ENCODE measurements at places on chromosomes 5 and 9.

DNA sequence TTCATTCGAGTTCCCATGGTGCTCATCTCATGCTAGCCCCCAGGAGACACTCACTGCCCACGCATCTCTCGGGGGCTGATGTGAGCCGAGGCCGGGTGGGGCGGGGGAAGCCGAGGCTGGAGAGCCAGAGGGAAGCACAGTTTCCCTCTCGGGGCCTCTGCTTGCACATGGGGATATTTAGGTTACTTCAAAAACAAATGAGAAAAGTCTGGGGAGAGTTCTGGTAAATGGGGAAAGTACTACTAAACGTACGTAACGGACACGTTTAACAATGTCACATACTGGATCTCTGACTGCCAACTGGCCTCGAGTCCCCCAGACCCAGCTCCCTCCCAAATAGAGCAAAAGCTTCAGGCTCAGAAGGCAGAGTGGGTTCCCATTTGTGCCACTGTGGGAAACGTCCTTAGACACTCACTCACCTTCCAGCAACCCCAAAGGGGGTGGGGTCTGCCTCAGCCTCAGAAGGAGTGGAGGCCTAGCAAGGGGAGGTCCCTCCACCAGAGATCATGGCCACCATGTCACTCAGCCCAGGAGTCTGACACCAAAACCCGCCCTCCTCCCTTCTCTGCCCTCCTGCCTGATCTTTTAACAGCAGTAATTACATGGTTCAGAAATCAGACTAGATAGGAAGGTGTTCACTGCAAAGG, 33.8 kb upstream of the NTNG2 start:
- DNase-seq: no peak

DNA sequence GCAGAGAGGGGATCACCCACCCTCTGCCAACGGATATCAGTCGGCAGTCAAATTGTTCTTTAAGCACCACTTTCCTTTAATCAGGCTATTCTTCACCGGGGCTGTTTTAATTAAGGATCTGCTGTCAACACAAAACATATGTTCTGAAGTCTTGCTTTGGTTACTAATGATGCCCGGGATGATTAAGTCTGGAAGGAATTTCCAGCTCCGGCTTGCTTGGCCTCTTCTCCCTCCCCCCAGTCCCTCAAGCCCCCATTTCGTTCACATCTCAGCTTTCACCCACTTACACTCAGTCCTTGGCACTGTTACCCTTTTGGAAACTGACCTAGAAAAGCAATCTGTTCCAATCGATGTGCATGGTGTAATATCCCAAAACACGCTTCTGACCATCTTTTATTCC, 74.7 kb downstream of the MSX2 start:
- DNase-seq: no peak

- peak; percentile 69 for DNase-seq
Observed at GRCh38 chr5:14142827-14143545, at the start of gene TRIO. Gene TRIO (plus strand): TSS chr5:14143342. CDS start chr5:14143726, 384 bp downstream.

- DNase-seq: peak; percentile 42
Observed at GRCh38 chr5:101678481-101679193, 617.4 kb downstream of the SLCO4C1 start.

GRCh38 chr5:98779264-98779877, 5.9 kb downstream of the RGMB start:
- DNase-seq: no peak

DNA sequence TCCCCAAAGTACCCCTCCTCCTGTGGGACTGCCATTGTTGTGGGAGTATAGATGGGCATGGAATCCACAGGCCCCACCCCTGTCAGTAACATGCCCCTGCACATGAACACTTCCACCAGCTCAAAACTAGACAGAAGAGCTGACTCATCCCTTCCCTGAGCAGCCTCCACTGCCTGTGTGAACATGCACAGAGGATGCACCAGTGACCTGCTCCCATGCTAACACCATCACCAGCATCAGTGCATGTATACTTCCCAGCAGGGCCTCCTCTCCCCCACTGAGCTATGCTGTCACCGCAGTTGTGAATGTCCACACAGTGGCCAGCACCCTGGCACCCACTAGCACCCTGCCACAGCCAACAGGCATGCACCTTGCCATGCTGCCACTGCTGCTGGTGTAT, 939.8 kb downstream of the EFNA5 start:
- DNase-seq: no peak

DNA sequence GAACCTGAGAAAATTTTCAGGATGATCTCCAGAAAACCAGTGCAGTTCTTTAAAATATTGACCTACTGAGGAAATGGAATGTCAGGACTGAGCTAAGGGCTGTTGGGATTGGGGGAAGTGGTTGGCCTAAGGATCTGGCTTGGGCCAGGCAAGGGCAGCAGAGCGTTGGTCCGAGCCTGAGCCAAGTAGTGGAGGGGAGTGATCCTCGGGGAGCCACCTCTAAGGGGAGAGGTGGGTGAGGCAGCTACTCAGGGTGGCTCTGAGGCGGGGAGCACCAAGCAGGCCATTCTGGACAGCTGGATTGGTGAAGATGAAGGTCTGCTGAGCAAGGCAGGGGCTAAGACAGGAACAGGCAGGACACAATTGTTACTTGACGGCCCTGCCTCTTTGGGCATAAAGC, 11.5 kb downstream of the CAMK4 start:
- no peak for DNase-seq

DNA sequence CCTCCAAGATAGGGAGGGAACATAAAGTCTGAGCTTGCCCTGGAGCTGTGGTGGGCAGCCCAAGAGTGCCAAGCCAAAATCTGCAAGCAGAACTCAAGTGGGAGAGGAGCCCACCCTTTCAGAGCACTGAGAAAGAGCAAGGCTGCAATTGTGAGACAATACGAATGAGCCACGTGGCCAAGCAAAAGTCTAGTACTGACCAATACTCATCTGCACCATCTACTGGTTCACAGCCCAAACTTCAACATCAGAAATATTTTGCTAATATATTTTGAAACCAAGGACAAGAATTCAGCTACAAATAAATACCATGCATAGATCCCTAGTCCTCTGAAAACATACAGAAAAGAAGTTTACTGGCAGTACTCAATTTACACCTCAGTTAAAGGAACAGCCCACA, 696.2 kb upstream of the COX7C start:
- DNase-seq: no peak

GRCh38 chr9:115262477-115262876, 144.5 kb upstream of the TNC start:
- peak; percentile 45 for DNase-seq

GRCh38 chr5:73039082-73039481, 81.3 kb upstream of the TMEM171 start:
- peak; percentile 51 for DNase-seq

- no peak for DNase-seq
Observed at GRCh38 chr9:74001382-74001781, 495.8 kb upstream of the RORB start.
